NCI-H187 (cell line): ENCODE measurements at places on chromosomes 1 and 21.

DNA sequence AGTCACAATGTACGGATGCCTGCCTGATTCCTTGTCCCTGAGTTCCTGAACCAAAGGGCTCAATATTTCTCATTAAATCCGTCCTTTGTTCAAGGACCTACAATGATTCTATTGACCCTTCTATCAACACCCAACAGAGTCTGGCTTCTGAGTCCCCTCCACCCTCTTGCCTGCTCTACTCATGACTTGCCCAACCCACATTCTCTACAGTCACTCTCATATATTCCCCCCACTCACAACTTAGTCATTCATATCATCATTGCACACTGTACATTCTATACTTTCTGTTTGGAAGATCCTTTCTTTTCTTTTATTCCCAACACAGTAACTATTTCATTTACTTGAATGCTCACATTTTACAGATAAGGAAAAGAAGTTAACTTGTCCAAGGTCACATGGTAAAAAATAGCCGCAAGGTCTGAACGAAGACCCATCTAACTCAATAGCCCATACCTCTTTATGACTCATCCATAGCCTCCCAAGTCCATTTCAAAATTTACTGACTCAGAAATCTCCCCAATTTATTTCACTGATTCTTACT, 3.6 kb downstream of the OTUD7B start:
- DNase-seq = no peak

GRCh38 chr1:1199141-1199960, 7.0 kb downstream of the TNFRSF18 start:
- no peak for DNase-seq

DNA sequence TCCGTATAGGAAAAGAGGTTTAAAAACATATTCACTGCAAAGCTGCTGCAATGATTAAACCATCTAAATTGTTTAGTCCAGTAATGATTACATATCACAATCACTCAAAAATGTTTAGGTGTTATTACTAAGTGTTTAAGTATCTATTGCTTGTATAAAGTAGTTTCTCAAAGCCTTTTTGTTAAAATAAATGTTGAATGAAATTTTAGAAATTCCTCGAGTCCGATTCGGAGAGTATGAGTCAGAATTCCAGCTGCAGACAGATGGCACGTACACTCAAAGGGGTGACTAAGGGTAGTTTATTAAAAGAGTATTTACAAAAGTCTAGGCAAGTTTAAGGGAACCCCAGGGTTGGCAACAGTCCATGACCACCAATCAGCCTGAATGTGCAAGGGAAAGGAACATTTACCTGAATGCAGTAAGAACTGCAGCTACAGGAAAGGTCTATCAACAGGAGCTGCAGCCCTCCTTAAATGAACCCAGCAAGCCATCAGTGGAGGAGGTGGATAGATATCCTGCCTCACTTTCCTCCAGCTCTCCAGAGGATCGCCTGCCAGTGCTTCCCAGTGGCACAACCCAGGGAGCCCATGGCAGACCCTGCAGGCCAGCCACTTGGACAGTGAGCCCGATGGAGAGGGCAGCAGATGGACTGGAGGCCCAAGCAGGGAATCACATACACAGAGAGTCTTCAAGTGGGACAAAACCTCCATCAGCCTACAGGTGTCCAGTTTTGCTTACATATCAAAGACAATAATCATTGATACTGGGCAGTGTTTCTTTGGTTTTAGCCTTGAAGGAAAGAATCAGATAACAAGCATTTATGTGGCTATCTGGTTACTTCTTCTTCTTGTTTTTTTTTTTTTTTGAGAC, 92.1 kb upstream of the SLC44A3 start:
- DNase-seq = no peak

- DNase-seq = no peak
Observed at GRCh38 chr1:166350490-166350889, 183.7 kb upstream of the FAM78B start.

GRCh38 chr1:107228704-107229371, 88.0 kb downstream of the NTNG1 start:
- no peak for DNase-seq

- DNase-seq = no peak
Observed at GRCh38 chr1:154129391-154129970, 25.4 kb downstream of the NUP210L start.

DNA sequence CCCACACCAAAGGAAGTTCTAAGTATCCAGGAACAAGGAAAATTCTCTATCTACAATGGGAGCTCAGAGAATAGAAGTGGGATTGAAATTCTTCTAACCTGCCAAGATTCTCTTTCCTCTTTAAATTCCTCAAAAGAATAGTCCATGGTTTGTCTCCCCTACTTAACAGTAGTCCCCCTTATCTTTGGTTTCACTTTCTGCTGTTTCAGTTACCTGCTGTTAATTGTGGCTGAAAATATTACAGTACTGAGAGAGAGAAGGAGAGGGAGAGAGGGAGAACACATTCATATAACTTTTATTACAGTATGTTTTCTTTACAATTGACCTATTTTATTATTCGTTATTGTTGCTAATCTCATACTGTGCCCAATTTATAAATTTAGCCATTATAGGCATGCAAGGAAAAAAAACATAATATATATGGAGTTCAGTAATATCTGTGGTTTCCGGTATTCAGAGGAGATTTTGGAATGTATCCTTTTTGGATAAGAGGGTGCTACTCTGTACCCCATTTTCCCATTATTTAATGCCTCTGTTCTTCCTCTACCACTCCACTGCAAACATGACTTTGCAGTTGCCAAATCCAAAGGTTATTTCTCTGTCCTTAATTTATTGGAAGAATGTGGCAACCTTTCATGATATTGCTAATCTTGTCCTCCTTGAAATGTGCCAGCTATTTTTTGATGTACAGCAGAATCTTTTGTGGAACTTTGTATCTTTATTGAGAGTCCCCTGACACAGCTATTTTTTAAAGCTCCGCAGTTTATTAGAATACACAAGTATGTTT, 68.0 kb downstream of the USP25 start:
- DNase-seq = no peak

- DNase-seq = no peak
Observed at GRCh38 chr1:156464825-156465452, 35.6 kb downstream of the MEF2D start.
